A549 treated with ZK216348 at 1 μM for 4 hours (cell line): ENCODE measurements at places on chromosomes 4 and X. TPM values are rescaled to one million over a fixed set of nuclear protein-coding genes. Genes with fewer than 3 reads are reported as not detected.

The TRIM60 gene
- not detected in 5 replicates for total RNA-seq

The PABPC5 gene
- not detected in 5 replicates for total RNA-seq

The SNCA gene
- 0.20 to 0.74 TPM (median 0.39 TPM) in 3 of 5 replicates, not detected in the others for total RNA-seq

The FATE1 gene
- total RNA-seq = not detected in 5 replicates

The HAND2 gene
- total RNA-seq = 0.12 to 0.62 TPM (median 0.31 TPM) in 5 replicates

The EVC gene
- total RNA-seq = 8.3 to 14.9 TPM (median 11.9 TPM) in 5 replicates
